ENCODE measurements at places on chromosomes 5 and 9. TPM values are rescaled to one million over a fixed set of nuclear protein-coding genes. Genes with fewer than 3 reads are reported as not detected.

UBE2QL1 gene
- 0.36 TPM for total RNA-seq

FOXD4L6 gene
- total RNA-seq, result not detected

SPINK5 gene
- total RNA-seq, result 3.0 TPM

NEURL1B gene
- 3.9 TPM for total RNA-seq

CDX1 gene
- 54.6 TPM for total RNA-seq

CDC20B gene
- total RNA-seq, result 0.30 TPM

ARL14EPL gene
- total RNA-seq, result not detected

SLC34A3 gene
- 1.8 TPM for total RNA-seq

FGF10 gene
- total RNA-seq, result 6.1 TPM

SPINK13 gene
- total RNA-seq, result not detected

Data from hepatocyte (in vitro differentiated cells).